ENCODE measurements at places on chromosomes 3 and 15.

- DNase-seq: no peak
These were observed 2.5 kb upstream of the CERS3 start for GRCh38 chr15:100531204-100531603.

GRCh38 chr3:171772427-171773056, 37.7 kb downstream of the PLD1 start:
- peak; percentile 50 for DNase-seq

DNA sequence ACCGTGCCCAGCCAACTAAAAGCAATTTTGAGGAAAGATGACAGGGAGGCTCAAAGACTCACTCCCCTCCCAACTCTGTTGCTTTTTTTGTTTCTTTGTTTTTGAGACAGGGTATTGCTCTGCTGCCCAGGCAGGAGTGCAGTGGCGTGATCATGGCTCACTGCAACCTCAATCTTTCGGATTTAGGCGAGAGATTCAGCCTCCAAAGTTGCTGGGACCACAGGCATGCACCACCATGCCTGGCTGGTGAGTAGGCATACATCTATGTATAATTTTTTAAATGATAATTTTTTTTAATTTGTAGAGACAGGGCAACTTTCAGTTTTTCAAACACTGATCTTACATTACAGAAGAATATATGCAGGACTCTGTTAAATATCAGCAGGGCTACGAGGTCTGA, 15.8 kb upstream of the THUMPD3 start:
- no peak for DNase-seq

DNA sequence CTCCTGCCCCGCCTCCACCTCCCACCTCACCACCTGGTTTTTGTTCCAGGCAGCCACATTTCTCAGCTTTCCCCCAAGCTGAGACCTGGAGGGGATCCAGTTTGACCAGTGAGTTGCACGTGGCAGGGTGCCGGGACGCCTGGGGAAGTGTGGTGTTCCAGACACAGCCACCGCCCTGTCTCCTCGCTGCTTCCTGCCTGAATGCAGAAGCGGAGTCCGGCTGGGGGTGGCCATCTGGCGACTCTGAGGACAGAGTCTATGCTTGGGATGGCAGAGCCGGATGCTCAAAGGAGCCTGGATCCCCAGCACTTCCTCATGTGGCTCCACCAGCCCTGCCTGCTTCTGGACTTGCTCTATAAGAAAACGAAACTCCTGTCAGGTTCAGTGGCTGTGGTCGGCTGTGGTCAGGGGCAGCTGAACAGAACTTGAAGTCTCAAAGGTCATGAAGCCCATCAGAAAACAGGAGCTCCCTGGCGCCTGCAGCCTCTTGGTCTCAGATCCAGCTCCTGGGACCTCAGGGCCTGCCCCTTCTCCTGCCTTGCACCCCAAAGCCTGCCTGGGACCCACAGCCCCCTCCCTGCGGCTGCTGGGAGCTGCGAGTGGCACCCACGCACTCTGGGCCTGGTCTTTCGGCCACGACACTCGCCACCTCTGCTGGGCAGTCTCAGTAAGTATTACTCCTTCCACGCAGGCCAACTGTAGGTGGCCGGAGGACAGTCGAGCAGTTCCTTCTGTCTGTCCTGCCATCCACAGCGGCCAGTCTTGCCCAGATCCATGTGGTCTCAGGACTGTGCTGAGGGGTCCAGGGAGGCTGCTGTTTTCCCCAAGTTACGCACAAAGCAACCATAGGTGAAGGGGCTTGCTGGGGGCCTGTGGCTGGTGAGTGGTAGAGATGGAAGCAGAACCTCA, 112.8 kb upstream of the MEF2A start:
- DNase-seq: peak; percentile 11

GRCh38 chr3:158267015-158267414, 157.1 kb downstream of the RSRC1 start:
- no peak for DNase-seq

DNA sequence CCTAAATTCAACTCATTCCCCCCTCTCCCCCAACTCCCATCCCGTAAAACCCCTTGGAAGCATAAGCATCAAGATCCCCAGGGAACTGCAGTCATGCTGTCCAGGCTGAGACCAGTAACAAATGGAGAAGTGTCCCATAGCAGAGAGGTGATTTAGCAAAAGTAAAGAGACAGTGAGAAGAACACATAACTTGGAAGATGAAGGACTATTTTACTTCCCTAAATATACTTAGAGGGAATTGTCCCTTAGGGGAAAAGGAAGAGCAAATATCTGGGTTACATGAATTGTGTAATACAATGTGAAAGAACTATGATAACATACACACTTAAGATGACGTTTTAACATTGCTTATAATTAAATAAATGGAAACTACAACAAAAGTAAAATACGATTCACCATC, 61.6 kb upstream of the LRRFIP2 start:
- no peak for DNase-seq

DNA sequence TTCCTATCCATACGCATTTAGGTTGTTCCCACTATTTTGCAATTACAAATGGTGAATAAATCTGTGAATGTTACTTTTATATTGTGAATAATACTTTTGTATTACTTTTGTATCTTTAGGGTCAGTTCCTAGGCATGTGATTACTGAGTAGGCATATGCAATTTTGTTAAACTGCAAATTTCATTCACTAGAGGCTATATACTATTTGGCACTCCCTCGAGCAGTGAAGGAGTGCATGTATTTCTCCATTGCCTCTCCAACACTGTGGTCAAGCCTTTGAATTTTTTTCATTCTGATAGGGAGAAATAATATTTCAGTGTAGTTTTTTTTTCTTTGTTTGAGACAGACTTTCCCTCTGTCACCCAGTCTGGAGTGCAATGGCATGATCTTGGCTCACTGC, 8.4 kb upstream of the CMTM6 start:
- no peak for DNase-seq

DNA sequence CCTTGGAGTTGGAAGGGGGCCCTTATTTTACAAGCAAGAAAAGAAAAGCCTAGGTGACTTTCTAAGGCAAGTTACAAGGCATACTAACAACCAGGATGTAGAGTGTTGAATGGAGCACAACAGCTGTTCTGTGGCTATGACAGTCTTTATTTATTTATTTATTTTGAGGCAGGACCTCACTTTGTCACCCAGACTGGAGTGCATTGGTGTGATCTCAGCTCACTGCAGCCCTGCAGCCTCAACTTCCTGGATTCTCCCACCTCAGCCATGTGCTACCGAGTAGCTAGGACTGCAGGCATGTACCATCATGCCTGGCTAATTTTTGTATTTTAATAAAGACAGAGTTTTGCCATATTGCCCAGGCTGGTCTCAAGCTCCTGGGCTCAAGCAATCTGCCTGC, 973.4 kb downstream of the ROBO1 start:
- no peak for DNase-seq
